ENCODE measurements at places on chromosomes 1 and 21. TPM values are rescaled to one million over a fixed set of nuclear protein-coding genes. Genes with fewer than 3 reads are reported as not detected.

GRCh38 chr21:37551331-37551992, 184.9 kb downstream of the DYRK1A start:
- no peak for DNase-seq

- no peak for DNase-seq
Measured at GRCh38 chr1:118483245-118484006, 298.4 kb upstream of the SPAG17 start.

GRCh38 chr1:208951026-208951525, 632.4 kb upstream of the CAMK1G start:
- no peak for DNase-seq

GRCh38 chr1:26915204-26915842, 1.5 kb upstream of the NR0B2 start:
- no peak for DNase-seq

KRTAP12-2 gene
- total RNA-seq: not detected

TRAF3IP3 gene
- total RNA-seq: not detected

CLCA2 gene
- not detected for total RNA-seq

Data from Caki2 (cell line).